Osteoblast (primary cell): ENCODE measurements at places on chromosomes 1 and 21. TPM values are rescaled to one million over a fixed set of nuclear protein-coding genes. Genes with fewer than 3 reads are reported as not detected.

GRCh38 chr1:15902882-15903281 is 55.4 kb downstream of the SPEN start:
- H3K4me3 ChIP-seq = no peak overlapping the region
- peak overlapping the region; percentile 60 for H3K27ac ChIP-seq
- DNase-seq = peak; percentile 58
- no peaks in the 10 kb centered on the region for H3K36me3 ChIP-seq
- H3K4me1 ChIP-seq = peaks cover 13% of the 10 kb centered on the region

DNA sequence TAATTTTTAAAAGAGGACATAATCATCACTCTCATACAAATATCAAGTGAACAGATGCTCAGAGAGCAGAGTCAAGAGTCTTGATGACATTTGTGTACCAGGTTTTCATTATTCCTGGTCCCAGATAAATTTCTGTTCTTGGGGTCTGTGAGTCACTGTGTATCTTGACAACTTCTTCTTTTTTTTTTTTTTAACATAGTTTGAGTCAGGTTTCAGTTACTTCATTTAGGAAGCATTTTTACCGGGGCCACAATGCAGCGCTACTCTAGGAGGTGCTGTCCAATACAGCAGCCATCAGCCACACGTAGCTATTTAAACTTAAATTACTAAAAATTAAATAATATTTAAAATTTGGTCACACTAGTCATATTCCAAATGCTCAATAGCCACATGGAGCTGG is 188.1 kb upstream of the SAMSN1 start:
- no peak overlapping the region for H3K27ac ChIP-seq
- no peaks in the 10 kb centered on the region for H3K36me3 ChIP-seq
- DNase-seq = no peak
- no peak overlapping the region for H3K4me3 ChIP-seq
- H3K4me1 ChIP-seq = no peaks in the 10 kb centered on the region

RNF207 gene
- 10.6 and 42.7 TPM in 2 replicates for total RNA-seq

DNA sequence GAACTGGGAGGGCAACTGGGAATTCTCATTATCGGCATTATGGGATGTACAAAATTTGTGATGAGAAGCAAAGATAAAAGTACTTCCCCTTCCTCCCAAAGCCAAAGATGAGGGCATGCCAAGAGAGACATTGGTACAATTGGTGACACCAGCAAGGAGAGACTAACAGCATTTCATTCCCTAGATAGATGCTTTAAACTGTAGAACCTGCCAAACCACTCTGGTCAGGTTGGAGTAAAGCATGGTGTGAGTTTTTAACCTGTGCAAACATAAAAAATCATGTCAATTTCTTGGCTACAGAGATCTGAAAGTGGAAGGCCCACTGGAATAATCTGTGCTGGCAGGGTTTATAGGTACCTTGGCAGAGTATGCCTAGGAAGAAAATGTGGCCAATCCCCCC is 19.4 kb downstream of the CTXND2 start:
- H3K27me3 ChIP-seq = no peaks in the 10 kb centered on the region
- no peaks in the 10 kb centered on the region for H3K36me3 ChIP-seq
- no peak for DNase-seq

GRCh38 chr1:204888294-204888693 is 17.6 kb downstream of the NFASC start:
- H3K27ac ChIP-seq = peak overlapping the region; percentile 67
- no peak overlapping the region for H3K4me3 ChIP-seq
- peak; percentile 51 for DNase-seq

EXTL1 gene
- total RNA-seq = 1.4 and 3.2 TPM in 2 replicates
